ENCODE measurements at places on chromosomes 5 and 9.

- H3K27ac ChIP-seq = no peak overlapping the region
- H3K27me3 ChIP-seq = no peaks in the 10 kb centered on the region
- DNase-seq = no peak
- H3K4me1 ChIP-seq = peaks cover 19% of the 10 kb centered on the region
- no peak overlapping the region for H3K4me3 ChIP-seq
- H3K36me3 ChIP-seq = no peaks in the 10 kb centered on the region
Measured at GRCh38 chr5:177421062-177421798, 5.2 kb upstream of the GRK6 start.

DNA sequence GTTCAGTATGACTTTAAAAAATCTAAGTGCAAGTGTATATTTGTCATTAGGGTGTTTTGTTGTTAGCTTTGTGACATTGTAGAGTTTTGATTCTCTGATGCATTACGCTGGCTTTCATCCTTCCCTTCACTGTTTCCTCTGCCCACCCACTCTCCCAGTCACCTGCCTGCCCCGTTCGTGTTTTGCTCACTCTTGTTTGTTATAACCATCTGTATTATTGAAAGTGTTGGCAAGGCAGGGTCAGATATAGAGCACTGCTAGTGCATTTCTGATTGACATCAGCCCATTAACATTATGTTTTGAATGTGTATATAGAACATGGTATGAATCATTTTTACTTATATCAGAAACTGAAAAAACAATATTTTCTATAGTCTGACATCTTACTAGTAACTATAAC is 27.3 kb downstream of the SCGB3A1 start:
- peaks cover 81% of the 10 kb centered on the region for H3K36me3 ChIP-seq
- H3K4me3 ChIP-seq = no peak overlapping the region
- H3K4me1 ChIP-seq = peaks cover 22% of the 10 kb centered on the region
- DNase-seq = no peak
- no peaks in the 10 kb centered on the region for H3K27me3 ChIP-seq

- H3K27ac ChIP-seq = no peak overlapping the region
- H3K36me3 ChIP-seq = peaks cover 19% of the 10 kb centered on the region
- DNase-seq = no peak
- peaks cover 12% of the 10 kb centered on the region for H3K4me1 ChIP-seq
Measured at GRCh38 chr9:20379804-20380225, 242.5 kb downstream of the MLLT3 start.

DNA sequence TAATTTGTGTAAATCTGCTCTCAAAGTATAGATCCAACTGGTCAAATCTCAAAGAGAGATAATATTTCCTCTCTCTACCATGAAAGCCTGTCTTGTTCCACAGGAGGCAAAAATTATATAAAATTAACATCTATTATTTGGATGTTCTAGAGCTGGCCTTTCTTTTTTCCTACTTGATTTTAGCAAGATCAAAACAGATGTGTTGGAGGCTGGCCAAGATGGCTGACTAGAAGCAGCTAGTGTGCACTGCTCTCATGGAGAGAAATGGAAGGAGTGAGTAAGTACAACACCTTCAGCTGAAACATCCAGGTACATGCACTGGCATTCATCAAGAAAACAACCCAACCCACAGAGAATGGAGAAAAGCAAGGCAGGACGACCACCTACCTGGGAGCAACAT is 298.6 kb upstream of the SLC24A2 start:
- no peaks in the 10 kb centered on the region for H3K4me1 ChIP-seq
- H3K27me3 ChIP-seq = peaks cover 3% of the 10 kb centered on the region
- no peak for DNase-seq

- DNase-seq = no peak
- H3K36me3 ChIP-seq = no peaks in the 10 kb centered on the region
- H3K4me3 ChIP-seq = no peak overlapping the region
- peaks cover 1% of the 10 kb centered on the region for H3K4me1 ChIP-seq
Measured at GRCh38 chr5:111737716-111738115, 19.3 kb downstream of the NREP start.

DNA sequence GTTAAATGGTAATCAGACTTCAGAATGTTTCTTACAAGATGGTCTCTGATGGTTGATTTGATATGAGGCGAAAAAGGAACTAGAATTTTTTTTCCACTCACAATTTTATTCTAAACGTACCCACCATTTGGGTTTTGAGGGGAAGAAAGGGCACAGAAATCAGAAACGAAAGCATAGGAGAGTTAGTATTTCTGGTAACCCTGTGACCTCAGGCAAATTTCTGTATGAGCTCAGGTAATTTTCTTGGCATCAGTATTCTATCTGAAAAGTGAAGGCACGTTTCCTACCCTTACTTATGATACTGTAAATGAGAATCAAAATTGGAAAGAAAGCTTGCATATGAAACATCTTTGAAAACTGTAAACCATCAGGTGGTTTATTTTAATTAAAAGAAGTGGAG is 26.5 kb downstream of the TMEFF1 start:
- H3K36me3 ChIP-seq = no peaks in the 10 kb centered on the region
- peaks cover 3% of the 10 kb centered on the region for H3K27me3 ChIP-seq
- H3K27ac ChIP-seq = no peak overlapping the region
- no peak for DNase-seq

DNA sequence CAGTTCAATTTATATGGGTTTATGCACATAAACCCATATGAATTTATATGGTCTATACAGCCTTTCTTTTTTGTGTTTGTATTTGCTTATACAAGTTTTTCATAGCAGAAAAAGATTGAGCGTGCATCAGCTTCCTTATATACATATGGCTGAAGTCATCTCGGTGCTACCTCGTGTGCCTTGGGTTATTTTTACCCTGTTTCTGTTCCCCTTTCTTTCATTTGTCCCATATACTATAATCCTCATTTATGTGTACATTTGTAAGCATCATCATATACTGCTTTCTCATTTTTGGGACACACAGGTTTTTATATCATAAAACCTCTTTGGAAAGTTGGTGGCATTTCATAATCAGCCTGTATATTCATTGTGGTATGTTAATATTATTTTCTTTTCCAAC is 107.8 kb upstream of the ADAMTSL1 start:
- no peaks in the 10 kb centered on the region for H3K27me3 ChIP-seq
- H3K27ac ChIP-seq = no peak overlapping the region
- no peaks in the 10 kb centered on the region for H3K36me3 ChIP-seq
- no peaks in the 10 kb centered on the region for H3K4me1 ChIP-seq
- H3K4me3 ChIP-seq = no peak overlapping the region

DNA sequence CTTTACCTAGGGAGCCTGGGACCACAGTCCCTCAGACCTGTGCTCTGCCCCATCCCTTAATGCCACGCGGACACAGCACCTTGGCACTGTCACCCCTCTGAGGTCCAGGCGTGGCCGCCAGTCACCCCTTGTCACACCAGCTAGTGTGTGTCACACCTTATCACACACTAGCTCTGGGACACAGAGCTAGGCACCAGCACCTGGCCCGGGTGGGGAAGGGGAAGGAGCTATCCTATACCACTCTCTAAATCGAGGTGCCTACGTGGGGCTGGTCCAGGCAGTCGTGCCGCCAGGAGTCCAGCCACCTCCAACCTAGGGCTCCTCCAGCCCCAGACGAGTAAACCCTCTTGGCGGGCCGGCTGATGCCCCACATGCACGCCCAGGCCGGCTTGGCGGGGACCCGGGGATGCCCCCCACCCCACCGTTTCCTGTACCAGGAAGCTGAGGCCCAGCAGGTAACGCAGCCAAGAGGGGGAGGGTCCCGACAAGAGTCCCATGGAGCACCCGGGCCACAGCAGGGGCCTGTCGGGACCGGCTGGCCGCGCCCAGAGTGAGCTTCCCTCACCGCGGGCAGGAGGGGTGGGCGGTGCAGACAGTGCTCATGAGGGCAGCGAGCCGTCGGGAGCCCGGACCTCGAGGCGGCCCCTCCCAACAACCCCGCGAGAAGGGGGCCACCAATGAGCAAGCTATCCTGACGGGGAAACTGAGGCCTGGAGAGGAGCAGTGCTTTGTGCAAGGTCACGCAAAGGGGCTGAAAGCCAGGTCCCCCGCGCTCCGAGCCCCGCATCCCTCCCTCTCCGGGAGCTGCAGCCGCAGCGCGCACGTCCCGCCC is 550 bp downstream of the CORO2A start:
- H3K36me3 ChIP-seq = no peaks in the 10 kb centered on the region
- H3K27ac ChIP-seq = no peak overlapping the region
- H3K27me3 ChIP-seq = no peaks in the 10 kb centered on the region
- H3K4me3 ChIP-seq = peak overlapping the region; percentile 71

DNA sequence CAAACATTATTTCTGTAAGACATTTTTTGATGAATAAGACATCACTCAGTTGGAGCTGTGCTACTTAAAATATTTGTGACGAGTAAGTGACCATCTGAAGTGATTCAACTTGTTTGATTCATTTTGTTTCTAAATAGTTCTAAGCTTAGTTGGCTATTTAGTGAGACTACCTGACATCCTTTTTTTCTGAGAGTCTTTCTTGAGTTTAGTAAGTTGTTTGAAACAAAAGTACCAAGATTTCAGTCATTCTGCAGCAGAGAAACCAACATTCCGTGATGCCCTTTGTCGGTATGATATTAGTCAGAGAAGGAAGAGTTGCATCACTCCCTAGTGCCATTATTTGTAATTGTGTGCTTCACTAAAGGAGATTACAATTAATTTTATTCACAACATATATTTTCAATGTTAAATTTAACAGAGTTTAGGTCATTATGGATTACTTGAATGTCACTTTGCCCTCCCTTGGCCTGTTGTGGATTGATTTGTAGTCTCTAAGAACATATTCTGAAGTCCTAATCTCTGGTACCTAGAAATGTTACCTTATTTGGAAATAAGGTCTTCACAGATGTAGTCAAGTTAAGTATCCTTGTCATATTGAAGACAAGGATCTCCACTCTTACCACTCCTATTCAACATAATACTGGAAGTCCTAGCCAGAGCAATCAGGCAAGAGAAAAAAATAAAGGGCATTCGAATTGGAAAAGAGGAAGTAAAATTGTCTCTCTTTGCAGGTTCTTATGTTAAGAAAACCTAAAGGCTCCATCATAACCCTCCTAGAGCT is 212.2 kb downstream of the PCSK1 start:
- DNase-seq = no peak
- no peaks in the 10 kb centered on the region for H3K27me3 ChIP-seq
- H3K27ac ChIP-seq = peak overlapping the region; percentile 41
- H3K36me3 ChIP-seq = no peaks in the 10 kb centered on the region
- H3K4me1 ChIP-seq = peaks cover 19% of the 10 kb centered on the region

DNA sequence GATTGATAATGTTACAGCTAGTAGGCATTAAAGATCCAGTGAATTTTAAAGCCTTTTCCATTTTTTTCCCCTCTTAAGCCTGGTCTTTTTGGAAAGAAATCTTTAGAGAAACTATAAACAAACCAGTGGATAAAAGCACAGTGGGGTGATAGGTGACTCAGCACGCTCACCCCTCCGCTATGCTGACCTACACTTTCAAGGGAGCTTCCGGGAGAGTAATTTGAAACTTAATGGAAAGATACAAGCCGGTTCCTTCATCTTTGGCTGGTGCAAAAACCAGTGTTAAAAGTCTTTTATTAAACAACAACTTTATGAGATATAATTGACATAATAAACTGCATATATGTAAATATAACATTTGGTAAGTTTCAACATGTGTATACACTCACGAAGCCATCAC is 27.0 kb upstream of the ALDOB start:
- no peak for DNase-seq
- no peak overlapping the region for H3K27ac ChIP-seq
- peaks cover 18% of the 10 kb centered on the region for H3K27me3 ChIP-seq
- no peak overlapping the region for H3K4me3 ChIP-seq

Data from activated CD4-positive, alpha-beta memory T cell treated with anti-CD3 and anti-CD28 coated beads, Interleukin-2, amount 10 ng/mL, durations not matched to agents 7 days and 5 days (primary cell).